ENCODE measurements at places on chromosomes 13 and 19.

- H3K36me3 ChIP-seq: no peaks in the 10 kb centered on the region
- no peaks in the 10 kb centered on the region for H3K4me1 ChIP-seq
- no peak for DNase-seq
- no peak overlapping the region for H3K4me3 ChIP-seq
- no peak overlapping the region for H3K27ac ChIP-seq
Observed at GRCh38 chr19:22609630-22610029, 24.5 kb upstream of the ZNF492 start.

GRCh38 chr13:35836446-35836845, 294.7 kb downstream of the DCLK1 start:
- no peak for DNase-seq
- H3K4me3 ChIP-seq: no peak overlapping the region
- H3K27ac ChIP-seq: no peak overlapping the region
- no peaks in the 10 kb centered on the region for H3K4me1 ChIP-seq
- no peaks in the 10 kb centered on the region for H3K36me3 ChIP-seq
- H3K27me3 ChIP-seq: no peaks in the 10 kb centered on the region

GRCh38 chr13:51781246-51782022, 22.5 kb downstream of the DHRS12 start:
- DNase-seq: peak; percentile 58
- no peak overlapping the region for H3K4me3 ChIP-seq
- H3K27ac ChIP-seq: no peak overlapping the region
- H3K27me3 ChIP-seq: no peaks in the 10 kb centered on the region

DNA sequence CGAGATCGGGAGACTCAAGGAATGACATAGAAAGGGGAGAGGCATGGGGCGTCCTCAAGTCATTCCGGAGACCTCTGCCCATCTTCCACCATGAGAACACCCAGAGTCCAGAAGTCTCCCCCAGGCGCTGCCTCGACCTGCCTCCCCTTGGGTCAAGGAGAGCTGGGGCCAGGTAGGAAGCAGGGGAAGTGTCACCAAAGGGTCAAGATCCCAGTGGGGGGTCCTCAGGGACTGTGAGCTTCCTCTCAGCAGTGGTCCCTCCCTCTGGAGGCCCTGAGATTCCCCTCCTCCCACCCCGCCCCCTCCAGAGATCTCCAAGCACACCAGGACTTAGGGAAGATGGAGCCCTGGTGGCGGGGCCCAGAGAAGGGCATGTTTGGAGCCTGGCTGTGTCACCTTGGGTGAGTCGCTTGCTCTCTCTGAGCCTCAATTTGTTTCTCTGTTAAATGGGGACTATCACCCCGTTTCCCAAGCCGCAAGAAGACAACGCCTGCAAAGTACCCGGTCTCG, 919 bp downstream of the DACT3 start:
- H3K4me1 ChIP-seq: peaks cover 14% of the 10 kb centered on the region
- peak overlapping the region; percentile 85 for H3K4me3 ChIP-seq
- peak overlapping the region; percentile 80 for H3K27ac ChIP-seq
- H3K36me3 ChIP-seq: no peaks in the 10 kb centered on the region
